NCI-H526 (cell line): ENCODE measurements at places on chromosomes 16 and 17.

- no peak for DNase-seq
Observed at GRCh38 chr16:53135329-53135728, 80.5 kb downstream of the CHD9 start.

DNA sequence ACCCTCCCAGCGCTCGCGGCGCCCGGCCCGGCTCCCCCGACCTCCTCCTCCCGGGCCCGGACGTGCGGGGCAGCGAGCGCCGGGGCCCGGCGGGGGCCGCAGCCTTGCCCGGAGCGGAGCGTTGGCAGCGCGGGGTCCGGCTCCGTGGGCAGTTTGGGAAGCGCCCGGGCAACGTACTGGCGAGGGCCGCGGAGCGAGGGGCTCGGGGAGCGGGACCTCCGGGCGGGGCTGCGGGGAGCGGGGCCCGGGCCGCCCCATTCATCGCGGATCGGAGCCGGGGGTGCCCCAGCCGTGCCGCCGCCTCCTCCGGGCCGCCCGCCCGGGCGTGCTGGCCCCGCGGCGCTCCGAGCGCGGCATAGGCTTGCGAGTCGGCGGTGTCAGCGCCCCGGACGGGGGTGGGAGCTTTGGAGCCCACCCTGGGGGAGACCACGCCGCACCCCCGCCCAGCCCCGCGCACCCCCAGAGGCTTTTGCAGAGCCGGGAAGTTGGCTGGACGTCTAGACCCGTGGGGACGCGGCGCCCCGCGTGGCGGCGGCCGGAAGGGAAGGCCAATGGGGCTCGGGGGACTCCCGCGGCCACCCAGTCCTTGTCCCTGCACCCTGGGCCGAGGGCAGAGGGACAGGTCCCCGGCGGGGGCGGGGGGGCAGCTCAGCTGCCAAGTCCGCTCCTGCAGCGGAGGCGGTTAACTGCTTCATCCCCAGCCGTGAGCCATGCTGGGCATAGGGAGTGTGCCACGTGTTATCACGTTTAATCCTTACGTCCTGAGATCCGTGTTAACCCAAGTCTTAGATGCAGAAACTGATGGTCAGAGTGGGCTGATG is 852 bp downstream of the ZNF469 start:
- DNase-seq = no peak

DNA sequence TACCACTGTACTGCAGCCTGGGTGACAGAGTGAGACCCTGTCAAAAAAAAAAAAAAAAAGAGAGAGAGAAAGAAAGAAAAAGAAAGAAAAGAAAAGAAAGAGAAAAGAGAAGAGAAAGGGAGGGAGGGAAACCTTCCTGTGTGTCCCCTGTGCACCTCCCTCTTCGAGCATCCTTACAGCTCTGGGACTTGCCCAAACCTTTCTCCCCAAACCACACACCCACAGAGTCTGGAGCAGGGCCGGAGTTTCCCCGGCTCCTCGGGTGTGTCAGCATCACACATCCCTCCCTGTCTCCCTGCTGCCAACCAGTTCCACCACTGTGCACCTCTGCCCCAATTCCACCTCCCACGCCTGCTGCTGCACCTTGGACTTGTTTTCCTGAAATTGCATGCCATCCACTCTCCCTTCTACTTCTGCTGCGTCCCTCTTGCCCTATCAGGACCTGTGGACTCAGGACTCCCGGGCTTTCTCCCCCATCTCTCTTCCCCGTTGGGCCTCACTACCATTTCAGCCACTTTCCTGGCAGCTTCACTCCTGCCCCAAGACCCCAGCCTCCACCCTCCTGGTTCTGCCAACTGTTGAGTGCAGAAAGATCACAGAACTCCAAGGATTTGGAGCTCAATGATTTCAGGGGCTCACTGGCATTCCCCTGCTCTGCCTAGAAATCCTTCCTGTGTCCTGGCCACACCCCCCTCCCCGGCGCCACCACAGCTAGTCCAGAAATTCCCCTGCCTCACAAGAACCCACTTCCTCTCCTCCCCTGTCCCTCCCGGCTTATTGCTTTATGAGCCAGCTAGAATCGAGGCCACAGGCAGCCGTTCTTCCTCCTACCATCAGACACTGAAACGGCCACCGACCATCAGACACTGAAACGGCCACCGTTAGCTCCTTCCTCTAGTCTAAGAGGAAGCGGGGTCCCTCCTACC is 3.7 kb upstream of the CDK3 start:
- DNase-seq = no peak

GRCh38 chr17:78248051-78248914 is 16.9 kb downstream of the TMEM235 start:
- no peak for DNase-seq

DNA sequence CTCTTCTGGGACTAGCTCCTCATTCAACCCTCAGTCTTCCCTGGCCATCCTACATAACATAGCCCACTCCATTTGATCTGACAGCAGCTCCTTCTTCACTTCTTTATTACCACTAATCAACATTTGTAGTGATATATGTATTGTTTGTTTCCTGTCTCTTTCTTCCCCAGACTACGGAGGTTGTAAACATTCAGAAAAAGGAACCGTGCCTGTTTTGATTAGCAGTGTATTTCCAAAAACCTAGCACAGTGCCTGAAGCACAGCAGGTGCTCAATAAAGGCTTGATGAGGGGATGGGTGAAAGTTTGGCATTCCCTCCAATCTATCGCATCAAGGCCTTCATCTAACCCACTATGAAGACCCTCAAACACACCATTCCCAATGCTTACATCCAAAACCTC is 150.8 kb downstream of the XYLT1 start:
- DNase-seq = no peak

DNA sequence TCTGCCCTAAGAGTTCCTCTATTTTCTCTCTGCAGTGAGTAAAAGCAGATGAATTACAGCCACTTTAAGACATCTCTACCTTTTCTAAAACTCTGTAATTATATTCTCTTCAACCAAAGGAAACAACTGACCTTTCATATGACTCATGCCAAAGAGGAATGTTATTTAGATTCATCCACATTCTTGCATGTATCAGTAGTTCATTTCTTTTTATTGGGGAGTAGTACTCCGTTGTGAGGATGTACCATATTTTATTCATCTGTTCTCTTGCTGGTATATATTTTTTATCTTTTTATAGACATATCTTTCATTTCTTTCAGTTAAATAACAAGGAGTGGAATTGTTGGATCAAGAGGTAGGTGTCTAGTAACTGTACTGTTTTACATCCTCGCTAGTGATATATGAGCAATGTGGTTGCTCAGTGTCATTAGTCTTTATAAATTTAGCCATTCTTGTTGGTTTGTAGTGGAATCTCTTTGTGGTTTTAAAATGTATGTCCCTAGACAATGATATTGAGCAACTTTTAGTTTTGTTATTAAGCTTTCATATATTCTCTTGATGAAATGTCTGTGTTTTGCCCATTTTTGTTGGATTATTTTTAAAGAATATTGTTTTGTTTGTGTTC is 7.8 kb upstream of the MYH8 start:
- DNase-seq = no peak

- DNase-seq = no peak
Observed at GRCh38 chr17:77740481-77740880, 218.0 kb upstream of the TNRC6C start.

DNA sequence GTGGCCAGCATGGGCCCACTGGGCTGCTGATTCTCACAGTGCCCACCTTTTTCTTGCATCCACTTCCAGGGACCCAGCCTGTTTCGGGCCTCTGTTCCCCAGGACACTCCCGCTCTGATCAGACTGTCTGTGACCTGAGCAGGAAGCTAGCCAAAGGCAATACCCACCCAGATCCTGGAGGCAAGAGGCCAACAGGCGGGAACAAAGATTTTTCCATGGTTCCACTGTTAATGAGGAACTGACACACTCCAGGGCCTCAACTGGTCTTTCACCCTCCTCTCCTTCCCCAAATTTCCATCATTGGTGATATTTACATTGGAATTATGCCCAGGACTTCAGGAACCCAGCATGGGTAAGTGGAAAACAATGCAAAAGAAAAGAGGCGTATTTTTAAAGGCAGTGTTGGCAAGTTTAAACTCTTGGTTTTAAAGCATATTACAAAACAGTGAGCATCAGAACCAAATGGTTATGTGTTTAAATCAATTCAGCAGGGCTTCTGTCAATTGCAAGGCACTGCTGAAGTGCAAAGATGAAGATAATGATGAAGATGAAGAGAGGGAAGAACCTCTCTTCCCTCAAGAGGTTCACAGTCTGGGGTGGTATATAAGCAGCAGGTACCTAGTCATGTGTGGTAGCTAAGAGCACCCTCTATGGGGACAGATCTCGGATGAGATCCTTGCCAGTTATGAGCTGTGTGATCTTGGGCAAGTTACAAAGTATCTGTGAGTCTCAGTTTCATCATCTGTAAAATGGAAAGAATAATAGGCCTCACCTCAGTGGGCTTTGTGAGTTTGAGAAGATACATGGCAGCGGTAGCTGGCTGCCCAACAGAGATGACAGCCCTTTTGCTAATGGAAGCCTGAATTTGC is 14.4 kb upstream of the ATP2A3 start:
- DNase-seq = no peak

DNA sequence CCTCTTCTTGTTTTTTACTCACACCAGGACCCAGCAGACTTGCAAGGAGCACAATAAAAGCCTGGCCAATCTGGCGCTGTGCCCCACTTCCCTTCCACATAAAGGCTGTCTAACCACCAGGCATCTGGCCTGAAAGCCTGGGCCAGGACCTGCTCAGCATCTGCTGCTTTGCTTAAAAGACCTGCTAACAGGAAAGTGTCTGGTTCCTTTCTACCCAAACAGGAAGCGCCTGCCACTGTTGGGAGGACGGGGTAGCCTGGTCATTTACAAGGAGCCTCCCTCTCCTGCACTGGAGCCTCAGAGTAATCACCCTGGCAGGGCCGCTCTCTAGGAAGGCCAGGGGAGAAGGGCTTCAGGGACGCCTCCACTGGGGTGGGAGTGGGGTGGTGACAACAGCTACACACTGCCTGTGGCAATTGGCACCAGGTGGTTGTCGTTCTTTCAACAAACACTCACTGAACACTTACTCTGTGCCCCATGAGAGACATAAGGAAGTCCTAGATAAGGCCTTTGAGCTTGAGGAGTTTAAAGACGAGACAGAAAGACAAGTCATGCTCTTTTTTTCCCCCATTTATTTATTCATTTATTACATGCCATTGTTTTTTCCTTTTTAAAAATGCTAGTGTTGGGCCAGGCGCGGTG is 6.3 kb upstream of the MMP28 start:
- no peak for DNase-seq

GRCh38 chr16:67561501-67561823 is 864 bp upstream of the CTCF start:
- no peak for DNase-seq

DNA sequence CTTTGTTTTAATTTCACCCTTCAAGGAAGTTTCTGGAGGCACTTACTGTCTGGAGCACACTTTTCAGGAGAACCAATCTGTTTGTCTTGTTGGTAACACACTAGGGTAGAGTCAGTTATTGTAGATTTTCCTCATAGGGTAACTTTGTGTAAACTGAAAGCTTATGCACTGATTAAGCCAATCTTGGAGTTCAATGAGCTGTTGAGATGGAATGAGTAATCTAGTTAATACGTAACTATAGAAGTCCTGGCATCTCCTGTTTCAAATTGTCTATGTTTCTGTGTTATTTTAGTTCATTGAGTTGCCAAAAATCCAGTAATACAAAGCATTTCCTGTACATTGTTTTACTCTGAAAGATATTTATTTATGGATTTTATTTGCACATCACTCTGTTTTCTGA is 111.6 kb upstream of the HAS3 start:
- DNase-seq = no peak

DNA sequence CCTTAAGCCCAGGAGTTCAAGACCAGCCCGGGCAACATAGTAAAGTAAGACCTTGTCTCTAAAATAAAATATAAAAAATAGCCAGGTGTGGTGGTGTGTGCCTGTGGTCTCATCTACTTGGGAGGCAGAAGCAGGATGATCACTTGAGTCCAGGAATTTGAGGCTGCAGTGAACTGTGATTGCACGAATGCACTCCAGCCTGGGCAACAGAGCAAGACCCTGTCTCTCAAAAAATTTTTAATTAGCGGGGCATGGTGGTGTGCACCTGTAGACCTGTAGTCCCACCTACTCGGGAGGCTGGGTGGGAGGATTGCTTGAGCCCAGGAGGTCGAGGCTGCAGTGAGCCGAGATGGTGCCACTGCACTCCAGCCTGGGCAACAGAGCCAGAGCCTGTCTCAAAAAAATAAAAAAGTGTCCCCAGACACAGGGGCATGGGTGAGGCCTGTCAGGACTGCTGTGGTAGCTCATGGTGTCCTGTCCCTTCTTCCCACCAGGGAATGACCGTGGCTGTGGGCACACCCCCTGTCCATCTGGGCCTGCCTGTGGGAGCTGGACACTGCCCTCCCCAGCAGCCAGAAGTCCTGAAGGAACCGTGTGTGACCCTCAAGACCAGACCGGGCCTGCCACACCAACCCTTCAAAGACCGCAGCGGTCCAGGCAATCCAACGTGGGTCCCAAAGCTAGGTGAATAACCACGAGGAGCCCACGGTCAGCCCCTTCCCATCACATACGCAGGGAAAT is 30.8 kb upstream of the GAA start:
- no peak for DNase-seq

DNA sequence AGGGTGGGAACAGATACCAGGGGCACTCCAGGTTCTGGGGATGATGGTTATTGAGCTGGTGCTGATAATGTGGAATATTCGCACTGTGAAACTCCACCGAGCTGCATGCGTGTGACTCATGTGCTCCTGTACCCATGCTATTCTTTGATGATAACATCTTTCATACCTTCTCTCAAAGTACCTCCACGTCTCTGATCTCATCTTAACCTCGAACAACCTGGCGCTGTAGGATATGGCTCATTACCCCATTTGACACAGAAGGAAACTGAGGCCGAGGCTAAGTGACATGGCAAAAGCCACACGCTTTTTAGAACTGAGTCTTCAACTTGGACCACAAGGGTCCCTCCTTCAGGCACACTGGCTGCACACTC is 30.2 kb upstream of the MRPS23 start:
- DNase-seq = no peak

DNA sequence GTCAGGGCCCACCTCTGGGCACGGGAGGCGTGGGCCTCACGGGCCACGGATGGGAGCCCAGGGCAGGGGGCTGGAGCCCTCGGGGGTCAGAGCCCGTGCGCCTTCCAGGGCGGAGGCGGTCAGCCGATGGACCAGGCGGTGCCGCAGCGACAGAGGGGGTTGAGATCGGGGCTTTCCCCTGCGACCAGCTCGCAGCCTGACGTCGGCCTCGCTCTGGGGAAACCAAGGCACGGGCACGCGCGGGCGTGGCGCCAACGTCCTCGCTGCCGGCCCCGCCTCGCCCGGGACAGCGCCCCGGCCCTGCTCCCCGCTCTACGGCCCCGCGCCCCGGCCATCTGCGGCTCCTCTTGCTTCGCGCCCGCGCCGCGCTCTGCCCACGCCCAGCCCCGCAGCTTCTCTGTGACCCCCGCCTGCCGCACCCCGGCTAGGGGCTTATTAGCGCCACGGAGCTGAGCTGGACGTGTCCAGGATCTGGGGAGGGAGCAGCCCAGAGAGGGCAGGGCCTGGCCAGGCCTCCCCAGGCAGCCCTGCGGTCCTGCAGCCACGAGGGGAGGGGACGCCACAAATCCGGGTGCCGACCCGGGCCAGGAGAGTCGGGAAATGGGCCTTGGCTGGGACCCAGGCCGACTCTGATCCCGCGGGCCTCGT is 13.5 kb downstream of the ACTG1 start:
- no peak for DNase-seq

- DNase-seq = no peak
Observed at GRCh38 chr17:68576811-68577496, 24.2 kb downstream of the FAM20A start.

- no peak for DNase-seq
Observed at GRCh38 chr17:5980941-5981340, 89.2 kb upstream of the WSCD1 start.

- no peak for DNase-seq
Observed at GRCh38 chr17:35537601-35538141, at the start of gene SLFN12L. TSS of gene SLFN12L (minus strand) at chr17:35537678. CDS start at chr17:35522364, 15,314 bp downstream.
